ENCODE measurements at places on chromosomes 4 and X. TPM values are rescaled to one million over a fixed set of nuclear protein-coding genes. Genes with fewer than 3 reads are reported as not detected.

Gene HDX
- 19.1 TPM for total RNA-seq

Gene CLCN3
- 105 TPM for total RNA-seq

Gene DNASE1L1
- total RNA-seq: 5.1 TPM

Gene NDST3
- 47.4 TPM for total RNA-seq

Gene CENPVL1
- total RNA-seq: 2.4 TPM

Gene RHOH
- 0.18 TPM for total RNA-seq

Gene SMR3B
- not detected for total RNA-seq

Gene ARR3
- total RNA-seq: not detected

Gene VAMP7
- 19.2 TPM for total RNA-seq

Gene TCEAL6
- total RNA-seq: 3.0 TPM

Gene TEX28
- total RNA-seq: not detected

Gene BLOC1S4
- total RNA-seq: 8.3 TPM

Gene MAGIX
- total RNA-seq: 1.4 TPM

Gene RGN
- total RNA-seq: 7.0 TPM

Gene GAB3
- 2.1 TPM for total RNA-seq

Gene CXorf65
- not detected for total RNA-seq

Gene ZNF732
- 2.4 TPM for total RNA-seq

Gene SH3BP2
- total RNA-seq: 31.2 TPM

Gene VGLL1
- total RNA-seq: not detected

Gene SPANXN3
- total RNA-seq: not detected

Gene AR
- 2.1 TPM for total RNA-seq

Gene PCDH10
- 29.9 TPM for total RNA-seq

Gene POU3F4
- 6.8 TPM for total RNA-seq

Gene IL2
- not detected for total RNA-seq

Gene GLRA3
- total RNA-seq: 8.1 TPM

Gene PDE6B
- 4.8 TPM for total RNA-seq

Measured in cerebellum (tissue), 4 donors.